ENCODE measurements at places on chromosomes 4 and X. TPM values are rescaled to one million over a fixed set of nuclear protein-coding genes. Genes with fewer than 3 reads are reported as not detected.

BRS3 gene
- total RNA-seq, result not detected

TMSB15B gene
- 10.4 TPM for total RNA-seq

ZFYVE28 gene
- total RNA-seq, result 11.9 TPM

NLRP2B gene
- not detected for total RNA-seq

LRIT3 gene
- 0.05 TPM for total RNA-seq

KDM5C gene
- 104 TPM for total RNA-seq

UVSSA gene
- total RNA-seq, result 23.4 TPM

PAK3 gene
- total RNA-seq, result 0.15 TPM

PRSS12 gene
- total RNA-seq, result 0.23 TPM

RNF113A gene
- total RNA-seq, result 23.4 TPM

FATE1 gene
- total RNA-seq, result not detected

RAB9B gene
- 0.62 TPM for total RNA-seq

DAPP1 gene
- total RNA-seq, result not detected

SSX4 gene
- total RNA-seq, result 0.15 TPM

SOD3 gene
- 1.0 TPM for total RNA-seq

SUPT20HL2 gene
- not detected for total RNA-seq

TBC1D8B gene
- total RNA-seq, result 8.9 TPM

CLGN gene
- 5.4 TPM for total RNA-seq

HCCS gene
- 32.7 TPM for total RNA-seq

SOX3 gene
- total RNA-seq, result not detected

DCX gene
- 0.13 TPM for total RNA-seq

SPANXB1 gene
- not detected for total RNA-seq

SPARCL1 gene
- 0.57 TPM for total RNA-seq

SYTL4 gene
- total RNA-seq, result 0.15 TPM

PDZD4 gene
- 37.2 TPM for total RNA-seq

FGG gene
- 1.8 TPM for total RNA-seq

L1CAM gene
- total RNA-seq, result 819 TPM

Measured in Panc1 (cell line).